Smooth muscle cell of the pulmonary artery (primary cell): ENCODE measurements at places on chromosomes 16 and 17. TPM values are rescaled to one million over a fixed set of nuclear protein-coding genes. Genes with fewer than 3 reads are reported as not detected.

Gene KCNJ2
- total RNA-seq: 2.9 and 5.2 TPM in 2 replicates

Gene TMEM132E
- total RNA-seq: 0.07 TPM in 2 replicates

Gene SLC43A2
- 5.7 and 9.2 TPM in 2 replicates for total RNA-seq

Gene TTLL6
- under 0.01 TPM in 1 of 2 replicates, not detected in the other for total RNA-seq

Gene SLC12A3
- not detected in 2 replicates for total RNA-seq
